Right atrium auricular region (tissue), 2 donors: ENCODE measurements at places on chromosomes 2 and 18.

DNA sequence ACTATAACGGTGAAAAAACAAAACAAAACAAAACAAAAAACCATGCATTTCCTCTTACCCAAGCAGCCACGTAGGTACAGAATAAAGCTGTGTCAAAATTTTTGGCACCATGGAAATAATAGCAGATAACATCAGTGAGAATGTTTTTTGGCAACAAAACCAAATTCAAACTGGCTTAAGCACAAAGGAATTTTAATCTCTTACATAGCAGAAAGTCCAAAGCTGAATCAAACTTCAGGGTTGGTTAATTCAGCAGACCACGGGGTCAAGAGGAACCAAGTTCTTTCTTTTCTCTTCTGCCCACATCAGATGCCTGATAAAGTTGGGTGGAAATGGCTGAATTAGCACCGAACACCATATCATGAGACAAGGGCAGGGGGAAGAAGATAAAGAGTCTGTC lies 129.5 kb downstream of the PAX3 start:
- DNase-seq: no peak

DNA sequence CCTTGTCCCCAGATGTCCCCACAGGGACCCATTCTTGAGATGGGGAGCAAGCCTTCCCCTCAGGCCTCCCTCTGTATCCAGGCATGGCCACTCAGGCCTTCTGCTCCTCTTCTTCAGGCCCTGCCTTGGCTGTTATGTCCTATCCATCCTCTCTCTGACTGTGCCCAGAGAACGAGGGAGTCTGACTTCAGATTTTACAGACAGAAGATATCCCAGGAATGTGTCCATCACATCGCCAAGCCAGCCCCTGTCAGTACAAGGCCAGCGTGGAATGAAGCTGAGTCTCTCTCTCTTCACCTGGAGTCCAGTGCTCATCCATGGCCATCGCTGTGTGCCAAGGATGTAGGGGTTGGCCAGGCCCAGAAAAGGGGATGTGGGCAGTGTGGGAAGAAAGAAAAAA lies 57.6 kb downstream of the SDC1 start:
- no peak for DNase-seq

DNA sequence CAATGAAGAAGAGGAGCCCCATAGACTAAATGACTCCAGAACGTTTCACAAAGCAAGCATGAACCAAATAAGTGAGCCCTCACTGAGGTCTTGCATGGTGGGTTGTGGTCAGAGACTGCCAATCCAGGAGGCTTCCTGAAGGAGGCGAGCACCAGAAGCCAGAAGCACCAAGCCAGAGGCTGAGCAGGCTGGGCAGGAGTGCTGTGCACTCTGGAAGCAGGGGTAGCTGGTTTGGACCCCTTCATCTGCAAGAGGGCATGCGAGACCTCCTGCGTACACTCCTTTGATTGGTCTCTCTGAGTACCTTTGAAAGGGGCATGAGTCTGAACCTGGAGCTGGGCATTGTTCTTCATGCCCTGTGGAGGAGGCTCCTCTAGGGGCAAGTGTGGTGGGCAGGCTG lies 192.5 kb downstream of the HAUS1 start:
- no peak for DNase-seq

GRCh38 chr2:8498994-8499393 lies 182.9 kb upstream of the ID2 start:
- DNase-seq: no peak

- no peak for DNase-seq
These were observed 12.6 kb downstream of the ERMN start for GRCh38 chr2:157312866-157313486.

DNA sequence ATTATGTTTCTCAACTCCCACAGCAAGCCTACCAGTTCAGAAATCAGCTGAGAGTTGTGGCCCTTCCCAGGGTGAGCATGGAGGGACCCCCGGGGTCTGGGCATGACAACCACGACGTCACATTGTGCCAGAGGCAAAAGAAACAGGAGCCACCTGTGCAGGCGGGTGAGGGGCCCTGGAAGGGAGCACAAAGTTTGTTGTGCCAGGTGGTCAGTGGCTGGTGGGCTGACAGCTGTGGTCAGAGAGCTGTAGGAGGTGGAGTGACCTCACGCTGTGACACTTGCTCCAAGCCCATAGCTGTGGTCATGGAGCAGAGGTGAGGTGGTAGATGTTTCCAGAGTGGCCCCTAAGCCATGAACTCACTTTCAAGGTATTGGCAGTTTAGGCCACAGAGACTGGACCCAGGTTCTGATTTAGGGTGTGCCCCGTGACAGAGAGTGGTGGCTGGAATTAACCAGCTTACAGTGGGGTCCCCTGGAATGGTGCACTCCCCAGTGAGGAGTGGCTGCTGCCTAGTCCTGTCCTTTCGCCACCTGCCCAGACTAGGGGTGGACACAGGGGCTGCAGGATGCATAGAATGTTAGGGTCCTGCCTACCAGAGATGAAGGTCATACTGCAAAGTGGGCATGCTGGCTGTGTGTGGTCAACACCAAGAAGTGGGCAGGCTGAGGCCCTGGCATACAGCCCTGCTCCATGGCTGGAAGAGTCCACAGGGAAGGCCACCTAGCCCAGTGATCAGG lies 136.4 kb downstream of the GLI2 start:
- DNase-seq: no peak

DNA sequence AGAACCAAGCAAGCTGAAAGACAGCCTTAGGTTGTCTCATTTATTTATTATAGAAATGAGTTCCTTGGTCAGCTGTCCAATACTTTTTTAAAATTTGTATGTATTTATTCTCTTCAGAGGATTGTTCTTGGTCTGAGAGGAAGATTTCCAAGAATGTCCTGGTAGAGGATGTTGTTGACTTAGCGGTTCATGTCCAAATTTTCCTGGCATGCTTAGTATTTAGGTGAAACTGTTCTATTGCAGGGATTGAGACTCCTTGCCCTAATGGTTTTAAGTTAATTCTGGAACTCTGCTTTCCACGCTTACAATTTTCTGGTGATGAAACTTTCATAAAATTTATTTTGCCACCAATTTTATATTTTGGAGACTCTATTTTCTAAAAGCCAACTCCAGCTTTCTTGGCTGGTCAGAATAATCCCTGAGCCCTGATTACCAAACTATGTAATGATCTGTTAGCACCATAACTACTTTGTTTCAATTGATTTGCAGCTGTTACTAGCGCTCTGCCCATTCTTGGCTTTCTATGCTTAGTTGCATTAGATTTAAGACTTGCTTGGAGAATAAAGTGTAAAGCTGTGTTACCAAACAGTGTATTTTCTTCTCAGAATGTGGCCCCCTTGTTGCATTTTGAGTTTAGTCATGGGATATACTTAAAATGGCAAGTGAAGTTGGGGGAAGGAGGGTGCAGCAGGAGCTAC lies 1868.8 kb upstream of the CELF4 start:
- DNase-seq: no peak

DNA sequence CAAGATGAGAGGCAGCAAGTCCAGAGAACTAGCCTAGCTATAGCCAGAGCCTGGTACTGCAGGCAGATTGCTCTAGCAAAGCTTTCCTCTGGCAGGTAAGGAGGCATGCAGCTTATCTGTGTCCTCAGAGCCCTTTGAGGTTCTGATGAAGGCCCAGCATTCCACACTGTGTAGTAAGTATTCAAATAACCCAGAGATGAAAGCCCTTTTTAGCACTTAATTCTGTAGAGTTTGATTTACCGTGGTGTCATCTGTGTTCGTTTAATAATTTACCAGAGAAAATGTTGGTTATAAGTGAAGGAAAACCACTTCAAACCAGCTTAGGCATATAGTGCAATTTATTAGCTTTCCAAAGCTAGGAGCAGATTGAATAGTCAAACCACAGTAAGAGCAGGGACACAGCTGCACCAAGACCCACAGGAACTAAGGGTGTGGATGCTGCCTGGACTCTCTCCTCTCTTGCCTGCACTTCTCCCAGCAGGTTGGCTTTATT lies 226.6 kb downstream of the BABAM2 start:
- DNase-seq: no peak

DNA sequence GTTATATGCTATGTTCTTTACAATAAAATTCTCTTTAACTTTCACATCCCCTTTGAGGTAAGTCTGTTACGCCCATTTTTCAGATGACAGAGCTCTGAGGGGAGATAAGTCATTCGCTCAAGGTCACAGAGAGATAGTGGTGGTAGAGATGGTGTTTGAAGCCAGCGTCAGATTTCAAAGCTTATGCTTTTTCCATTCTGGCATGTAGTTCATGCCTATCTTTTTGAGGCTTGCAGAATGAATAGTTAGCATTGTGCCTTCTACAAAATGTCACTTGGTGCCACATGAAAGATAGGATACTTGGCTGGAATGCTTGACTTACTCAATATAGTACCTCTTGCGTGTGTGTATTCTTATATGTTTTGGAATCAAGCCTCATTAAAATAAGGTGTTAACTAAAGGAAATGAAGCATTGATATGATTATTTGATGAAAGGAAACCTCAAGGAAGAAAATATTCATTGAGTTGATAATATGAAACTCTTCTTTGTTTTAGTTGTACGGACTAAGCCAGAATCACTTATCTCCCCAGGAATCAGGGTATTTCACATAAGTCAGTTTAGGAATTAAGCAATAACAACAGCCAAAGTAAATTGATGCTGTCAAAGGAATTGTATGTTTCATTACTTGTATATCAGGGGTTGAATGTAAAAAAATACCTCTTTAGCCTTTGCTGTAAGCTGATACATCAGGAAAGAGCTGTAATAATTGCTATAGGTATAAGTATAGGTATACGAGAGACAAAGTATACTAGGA lies 15.5 kb downstream of the SPATS2L start:
- DNase-seq: no peak

DNA sequence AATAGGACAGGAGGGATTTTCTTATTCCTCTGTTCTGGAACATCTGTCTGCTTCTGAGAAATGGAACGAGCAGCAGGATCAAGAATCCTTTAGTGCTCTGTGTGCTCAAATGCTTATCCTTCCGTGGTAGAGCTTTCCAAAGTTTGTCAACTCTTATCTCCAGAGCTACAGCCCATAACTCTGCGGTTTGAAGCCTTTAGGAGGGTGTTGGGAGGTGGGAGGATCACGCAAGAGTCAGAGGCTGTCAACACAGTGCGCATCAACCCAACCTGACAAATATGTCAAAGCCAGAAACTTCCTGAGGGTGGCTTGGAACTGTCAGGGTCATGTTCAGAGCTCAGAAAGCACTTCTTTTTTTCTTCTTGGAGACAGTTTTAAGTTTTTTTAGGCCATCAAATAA lies 95.9 kb downstream of the CRIM1 start:
- DNase-seq: no peak
